NK-92 treated with Interleukin-12 subunit alpha and Interleukin-12 subunit beta, amount 100 ng/mL, for 24 hours (cell line): ENCODE measurements at places on chromosomes 1 and 21.

- DNase-seq = no peak
These were observed 13.3 kb downstream of the MFAP2 start for GRCh38 chr1:16967095-16967575.

- DNase-seq = no peak
These were observed 62.2 kb downstream of the LRRC8D start for GRCh38 chr1:89883030-89883379.

DNA sequence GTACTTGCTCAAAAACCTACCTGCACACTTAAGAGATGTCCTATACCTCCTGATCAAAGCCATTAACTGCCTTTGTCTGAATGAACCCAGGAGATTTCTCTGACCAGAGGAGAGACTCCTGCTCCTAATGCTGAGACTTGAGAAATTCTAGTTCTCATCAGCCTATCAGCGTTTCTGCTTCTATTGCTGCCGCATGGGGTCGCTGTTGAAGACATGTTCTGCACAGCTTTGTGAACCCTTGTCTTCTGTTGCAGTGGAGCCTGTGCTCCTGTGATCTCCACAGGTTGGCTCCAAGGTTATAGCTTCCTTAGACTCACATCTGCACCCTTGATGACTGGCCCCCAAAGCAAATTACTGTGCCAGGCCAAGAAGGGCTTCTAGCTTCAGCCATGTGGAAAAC, 40.2 kb downstream of the EDN2 start:
- DNase-seq = no peak

- no peak for DNase-seq
These were observed 48.9 kb downstream of the PRKCZ start for GRCh38 chr1:2098839-2099785.

GRCh38 chr1:22694172-22694571, 16.5 kb upstream of the EPHB2 start:
- DNase-seq = no peak

- DNase-seq = no peak
These were observed 21.7 kb downstream of the INKA2 start for GRCh38 chr1:111717450-111717849.

DNA sequence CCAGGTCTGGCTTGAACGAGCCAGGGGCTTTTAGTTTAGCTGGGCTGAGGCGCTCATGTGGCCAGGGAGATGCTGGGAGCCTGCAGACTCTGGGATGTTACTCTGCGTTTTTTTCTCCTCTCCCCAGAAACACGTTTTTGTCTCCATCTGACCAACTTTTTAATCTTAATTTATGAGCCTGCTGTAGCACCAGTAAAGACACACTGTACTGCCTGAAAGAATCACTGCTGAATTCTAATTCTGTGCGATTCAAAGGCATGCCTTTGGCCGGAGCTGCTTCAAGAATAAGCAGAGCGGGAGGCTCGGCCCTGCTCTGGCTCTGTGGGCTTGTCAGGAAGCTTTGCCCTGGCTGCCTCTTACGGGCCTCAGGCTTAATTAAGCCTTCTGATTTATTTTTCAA, 129.5 kb downstream of the CAMTA1 start:
- no peak for DNase-seq

- no peak for DNase-seq
These were observed 11.8 kb downstream of the TMEM35B start for GRCh38 chr1:34973326-34973725.

- DNase-seq = no peak
These were observed 37.5 kb downstream of the KCNQ4 start for GRCh38 chr1:40820911-40821693.

DNA sequence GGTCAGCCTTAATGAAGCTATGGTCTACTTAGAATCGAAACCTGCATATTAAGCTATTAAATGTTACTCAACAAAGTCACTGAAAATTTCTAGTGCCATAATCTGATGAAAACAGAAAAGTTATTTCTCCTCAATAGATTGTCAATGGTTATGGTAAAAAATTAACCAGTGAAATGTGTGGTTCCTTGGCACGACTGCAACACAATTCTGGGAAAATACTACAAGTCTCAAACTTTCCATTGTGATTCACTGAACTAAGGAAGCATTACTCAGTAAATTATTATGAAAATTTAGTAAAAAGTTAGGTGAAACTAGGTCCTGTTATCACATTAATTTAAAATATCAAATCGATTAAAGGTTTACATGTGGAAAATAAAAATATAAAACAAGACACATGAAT, 12.8 kb upstream of the OR2T10 start:
- DNase-seq = no peak

DNA sequence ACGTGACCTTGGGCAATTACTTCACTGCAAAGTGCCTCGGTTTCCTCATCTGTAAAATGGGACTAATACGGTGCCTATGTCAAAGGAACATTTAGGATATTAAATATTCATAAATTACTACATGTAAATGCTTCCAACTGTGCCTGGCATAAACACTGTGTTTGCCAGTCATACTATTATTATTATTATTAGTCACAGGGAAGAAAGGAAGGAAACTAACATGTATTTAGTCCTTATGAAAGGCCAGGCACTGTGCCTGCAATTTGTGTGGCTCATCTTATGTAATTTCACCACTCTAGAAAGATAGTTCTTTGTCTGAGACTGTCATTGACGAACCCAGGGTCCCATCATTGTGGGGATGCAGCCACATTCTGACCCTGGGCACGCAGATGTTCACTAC, 45.0 kb downstream of the EPHB2 start:
- DNase-seq = no peak

DNA sequence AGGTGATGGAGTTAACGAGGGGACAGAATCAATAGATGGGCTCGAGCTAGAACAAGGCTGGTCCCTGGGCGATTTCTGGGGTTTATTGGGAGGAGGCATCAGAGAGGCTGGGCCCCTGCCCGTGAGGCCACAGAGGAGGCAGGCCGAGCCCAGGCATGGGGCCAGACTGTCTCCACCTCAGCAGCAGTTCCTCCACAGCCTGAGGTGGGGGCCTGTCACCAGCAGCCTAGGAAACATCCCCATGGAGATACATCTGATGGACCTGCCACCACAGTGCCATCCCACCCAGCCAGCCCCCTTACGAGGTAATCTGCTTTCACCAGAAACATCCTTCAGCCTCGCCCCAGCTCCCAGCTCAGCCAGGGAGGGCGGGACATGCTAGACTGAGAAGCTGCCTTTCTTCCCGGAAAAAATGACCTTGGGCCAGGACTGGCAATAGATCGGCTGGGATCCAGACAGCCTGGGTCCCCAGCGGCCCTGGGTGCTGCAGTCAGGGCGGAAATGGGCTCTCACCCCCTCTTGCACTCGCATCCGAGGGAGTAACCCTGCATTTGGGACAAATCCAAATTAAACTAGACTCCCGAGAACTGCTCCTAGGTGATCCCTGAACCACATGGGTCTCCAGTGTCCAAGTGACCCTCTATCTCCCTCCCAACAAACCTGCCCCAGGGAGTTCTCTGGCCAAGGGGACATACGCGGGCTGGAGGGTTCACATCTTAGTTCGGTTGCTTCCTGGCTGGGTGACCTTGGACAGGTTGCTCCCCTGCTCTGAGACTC, 10.0 kb upstream of the EPHA8 start:
- DNase-seq = no peak

DNA sequence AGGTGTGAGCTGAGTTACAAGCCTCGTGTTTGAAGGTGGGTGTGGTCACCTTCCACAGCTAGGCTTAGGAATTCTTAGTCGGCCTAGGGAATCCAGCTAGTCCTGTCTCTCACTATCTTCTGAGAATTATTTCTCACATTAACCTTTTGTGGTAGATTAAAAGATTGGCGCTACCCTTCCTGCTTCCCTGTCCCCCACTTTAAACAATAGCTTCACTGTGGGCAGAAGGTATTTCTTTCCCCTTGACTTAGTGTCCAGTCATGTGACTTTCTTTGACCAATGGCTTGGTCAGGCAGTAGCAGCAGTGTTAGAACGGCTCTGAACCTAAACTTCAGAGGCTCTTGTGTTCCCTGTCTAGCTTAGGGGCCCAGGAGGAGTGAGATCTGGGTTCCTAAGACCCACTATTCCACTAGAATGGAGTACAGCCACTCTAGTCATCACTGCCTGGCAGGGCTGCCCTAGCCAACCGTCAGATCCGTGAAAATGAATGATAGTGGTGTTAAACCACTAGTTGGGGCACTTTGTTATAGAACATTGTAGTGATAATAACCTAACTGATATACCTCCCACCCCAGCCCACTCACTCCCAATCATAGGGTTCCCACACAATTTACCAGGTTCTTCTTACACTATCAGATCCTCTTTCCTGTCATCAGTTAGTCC, 13.9 kb upstream of the C1orf141 start:
- DNase-seq = no peak

DNA sequence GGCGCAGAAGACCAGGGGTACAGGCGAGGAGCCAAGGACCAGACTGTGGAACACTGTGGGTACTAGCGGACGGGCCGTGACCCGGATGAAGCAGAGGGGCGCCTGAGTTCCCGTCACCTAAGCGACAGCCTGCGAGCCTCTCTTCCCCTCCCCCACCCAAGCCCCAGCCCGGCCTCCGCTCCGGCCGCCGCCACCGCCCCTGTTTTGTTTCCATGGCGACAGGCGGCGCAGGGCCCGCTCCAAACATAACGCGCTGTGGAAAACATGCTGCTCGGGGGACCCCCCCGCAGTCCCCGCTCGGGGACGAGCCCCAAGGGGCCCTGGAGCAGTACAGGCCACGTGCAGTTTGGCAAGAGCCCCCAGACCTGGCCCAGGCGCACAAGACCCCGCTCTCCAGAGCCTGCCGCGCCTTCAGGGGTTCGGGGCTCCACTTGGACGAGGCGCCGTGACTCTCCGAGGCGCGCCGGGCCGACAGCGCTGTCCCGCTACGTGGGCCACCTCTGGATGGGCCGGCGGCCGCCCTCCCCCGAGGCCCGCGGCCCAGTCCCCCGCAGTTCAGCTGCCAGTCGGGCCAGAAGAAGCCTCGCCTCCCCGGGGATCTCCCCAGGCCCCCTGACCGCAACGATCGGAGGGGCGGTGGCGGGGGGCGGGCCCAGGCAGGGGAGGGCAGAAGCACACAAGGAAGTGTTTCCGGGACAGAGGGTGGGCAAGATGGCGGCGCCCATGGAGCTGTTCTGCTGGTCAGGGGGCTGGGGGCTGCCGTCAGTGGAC, at the start of gene MTX1:
MTX1 (plus strand) TSS at position 155 of the 771 bp plus-strand sequence; CDS start at position 265, 110 bp downstream.
- DNase-seq = peak; percentile 76

DNA sequence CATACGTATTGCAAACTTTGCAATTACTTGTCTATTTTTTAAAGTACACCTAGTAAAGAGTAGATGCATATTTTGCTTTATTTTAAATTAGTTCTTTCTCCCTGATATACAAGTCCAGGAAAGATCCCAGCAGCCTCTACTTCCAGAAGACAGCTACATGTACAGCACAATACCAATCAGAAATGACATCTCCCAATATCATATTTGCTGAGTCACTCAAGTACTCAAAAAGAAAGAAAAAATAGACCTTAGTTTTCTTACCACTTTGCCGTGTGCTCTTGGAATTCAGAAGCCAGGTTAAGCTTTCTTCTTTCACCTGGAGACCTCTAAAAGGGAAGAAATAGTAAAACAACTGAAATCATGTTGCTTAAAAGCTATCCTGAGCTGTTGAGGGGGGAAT, 412.6 kb upstream of the RUNX1 start:
- no peak for DNase-seq

DNA sequence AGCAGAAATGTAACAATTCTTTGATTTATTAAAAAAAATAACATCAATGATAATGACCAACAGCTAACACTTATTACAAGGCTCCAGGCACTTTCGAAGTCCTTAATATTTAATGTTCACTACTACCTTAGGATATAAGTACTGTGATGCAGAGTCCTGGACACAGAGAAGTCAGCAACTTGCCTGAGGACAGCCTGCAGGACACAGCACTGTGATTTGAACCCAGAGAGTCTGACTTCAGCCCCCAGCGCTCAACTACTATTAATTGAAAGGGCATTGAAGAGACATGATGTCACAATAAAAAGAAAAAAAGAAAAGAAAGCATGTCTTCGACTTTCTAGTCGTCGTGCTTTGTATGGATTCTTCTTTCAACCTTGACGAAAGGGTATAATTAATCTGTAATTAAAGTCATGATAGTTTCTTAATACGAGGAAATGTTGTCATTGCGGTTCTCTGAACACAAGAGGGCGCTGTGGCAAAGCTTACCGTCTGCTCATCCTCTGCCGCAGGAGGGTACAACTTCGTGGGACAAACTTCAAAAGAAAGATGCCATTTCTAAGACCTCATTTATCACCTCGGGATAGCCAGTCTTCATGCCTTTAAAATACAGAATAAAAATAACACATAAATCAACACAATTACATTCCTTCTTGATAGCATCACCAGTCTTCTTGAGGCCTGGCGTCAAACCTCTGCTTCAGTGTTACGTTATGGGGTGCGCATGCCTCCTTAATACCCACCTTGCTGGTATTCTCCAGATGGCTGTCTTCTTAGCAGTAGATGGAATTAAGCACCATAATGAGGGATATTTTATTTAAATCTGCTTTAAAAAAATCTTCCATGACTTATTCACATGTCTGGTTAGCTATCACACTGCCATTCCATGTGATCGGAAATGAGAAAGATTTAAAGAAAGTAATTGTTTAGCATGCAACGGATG, 240.1 kb downstream of the DISC1 start:
- peak; percentile 6 for DNase-seq

- DNase-seq = no peak
These were observed 593.1 kb upstream of the CAMK1G start for GRCh38 chr1:208990456-208990855.

DNA sequence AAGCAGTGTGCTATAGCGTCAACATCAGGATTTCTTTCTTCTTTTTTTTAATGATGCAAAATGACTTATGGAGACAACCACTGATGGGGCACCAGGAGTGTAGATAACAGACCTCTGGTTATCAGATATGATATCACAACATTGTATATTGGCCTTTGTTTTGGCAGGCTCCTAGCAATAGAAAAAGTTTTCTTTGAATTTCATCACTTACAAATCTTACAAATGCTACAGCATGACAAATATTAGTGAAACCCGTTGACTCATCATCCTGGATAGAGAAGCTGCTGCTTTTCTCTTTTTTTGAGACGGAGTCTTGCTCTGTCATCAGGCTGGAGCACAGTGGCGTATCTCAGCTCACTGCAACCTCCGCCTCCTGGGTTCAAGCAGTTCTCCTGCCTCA, 92.9 kb downstream of the LTN1 start:
- no peak for DNase-seq

GRCh38 chr1:243924588-243925349, 74.7 kb upstream of the AKT3 start:
- DNase-seq = no peak

DNA sequence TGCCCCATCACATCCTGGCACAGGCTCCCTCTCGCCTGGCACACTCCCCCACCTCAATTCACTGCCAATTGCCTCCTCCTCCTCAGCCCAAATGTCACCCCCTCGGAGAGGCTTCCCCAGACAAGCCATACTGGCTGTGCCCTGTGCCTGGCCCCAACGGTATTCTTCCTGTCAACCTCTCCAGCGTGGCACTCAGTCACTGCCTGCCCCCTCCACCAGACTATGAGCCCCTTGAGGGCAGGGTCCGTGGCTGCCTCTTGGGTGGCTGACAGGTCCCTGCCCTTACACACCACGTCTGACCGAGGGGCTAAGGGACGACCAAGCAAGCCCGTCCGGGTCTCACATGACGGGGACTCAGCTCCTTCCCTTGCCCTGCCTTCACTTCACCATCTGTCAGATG, 74.9 kb downstream of the MRPL37 start:
- DNase-seq = no peak
